ENCODE measurements at places on chromosomes 7 and 10.

- no peak for DNase-seq
Observed at GRCh38 chr7:94382132-94382531, 12.6 kb upstream of the COL1A2 start.

- no peak for DNase-seq
Observed at GRCh38 chr7:98722402-98722801, 105.3 kb downstream of the NPTX2 start.

GRCh38 chr10:86461963-86462804 lies 59.4 kb downstream of the WAPL start:
- no peak for DNase-seq

DNA sequence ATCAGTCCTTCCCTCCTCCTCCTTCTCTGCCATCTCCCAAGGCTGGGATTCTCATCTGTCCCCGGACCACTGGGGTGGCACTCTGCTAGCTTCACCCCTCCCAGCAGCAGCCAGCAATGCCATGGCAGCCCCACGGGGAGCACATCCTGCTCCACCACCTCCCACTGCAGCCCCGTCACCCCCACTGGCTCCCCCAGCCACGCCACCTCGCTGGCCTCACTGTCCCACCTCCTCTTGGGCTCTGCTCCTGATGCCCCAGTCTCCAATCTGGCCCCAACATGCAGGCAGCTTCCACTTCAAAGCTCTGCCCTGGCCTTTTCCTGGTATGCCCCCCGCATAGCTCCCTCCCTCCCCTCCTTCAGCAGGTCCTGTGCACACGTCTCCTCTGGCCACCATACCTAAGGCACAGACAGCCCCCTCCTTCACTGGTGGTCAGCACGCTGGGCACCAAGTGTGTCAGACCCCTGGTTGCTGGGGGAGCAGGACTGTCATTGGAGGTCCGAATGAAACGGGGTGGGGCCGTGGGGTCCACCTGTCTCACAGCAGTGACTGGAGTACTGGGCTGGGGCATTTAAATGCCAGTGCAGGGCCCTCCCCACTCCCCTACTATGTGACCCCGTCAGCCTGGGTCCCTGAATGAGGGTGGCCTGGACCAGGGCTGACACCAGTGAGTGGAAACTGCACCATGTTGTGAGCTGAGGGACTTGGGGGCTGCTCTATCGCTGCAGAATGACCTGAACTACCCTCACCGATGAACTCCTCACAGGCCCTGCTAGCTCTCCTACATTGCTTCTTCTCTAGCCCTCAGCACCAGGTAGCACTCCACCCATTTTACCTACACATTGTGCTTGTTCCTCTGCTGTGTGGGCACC lies 38.7 kb downstream of the RASGEF1A start:
- DNase-seq = no peak

DNA sequence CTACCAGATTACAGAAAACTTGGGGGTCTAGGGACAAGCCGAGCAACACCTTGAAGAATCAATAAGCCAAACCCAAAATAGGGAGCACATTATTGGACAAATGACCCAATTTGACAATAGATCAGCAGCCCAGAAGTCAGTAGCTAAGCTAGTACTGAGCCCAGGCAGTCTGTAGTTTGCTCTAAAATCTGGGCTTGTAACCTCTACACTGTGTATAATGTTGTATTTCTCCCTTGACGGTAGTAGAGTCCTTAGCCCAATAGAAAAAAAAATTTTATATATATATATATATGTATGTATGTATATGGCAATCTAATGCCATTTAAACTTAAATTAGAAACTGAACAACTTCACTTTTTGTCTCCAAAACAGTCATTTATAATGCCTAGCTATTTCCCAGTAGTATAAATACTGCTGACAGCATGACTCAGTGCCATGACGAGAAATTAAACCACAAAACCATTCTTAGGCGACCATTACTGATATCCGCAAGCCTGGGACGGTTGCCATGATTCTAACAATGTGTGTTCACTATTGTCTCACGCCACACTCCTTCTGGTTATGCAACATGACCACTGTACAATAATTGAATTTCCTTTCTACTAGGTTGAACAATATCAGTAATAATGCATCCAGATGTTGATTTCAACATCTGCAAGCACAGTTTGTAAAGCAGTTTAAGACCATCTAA lies 110.5 kb downstream of the IPMK start:
- DNase-seq = no peak

DNA sequence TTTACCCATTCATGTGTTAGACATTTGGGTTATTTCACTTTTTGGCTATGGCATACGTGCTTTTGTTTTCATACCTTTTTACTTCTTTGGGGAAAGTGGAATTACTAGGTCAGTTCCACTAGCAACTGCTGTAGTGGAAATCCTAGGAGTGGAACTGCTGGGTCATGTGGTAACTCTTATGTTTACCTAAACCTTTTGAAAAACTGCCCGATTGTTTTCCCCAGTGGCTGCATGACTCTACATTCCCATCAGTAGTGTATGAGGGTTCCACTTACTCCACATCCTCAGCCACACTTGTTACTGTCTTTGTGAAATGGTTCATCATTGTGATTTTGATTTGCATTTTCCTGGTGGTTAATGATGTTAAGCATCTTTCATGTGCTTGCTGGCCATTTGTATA lies 82.3 kb downstream of the TAX1BP1 start:
- DNase-seq = no peak

DNA sequence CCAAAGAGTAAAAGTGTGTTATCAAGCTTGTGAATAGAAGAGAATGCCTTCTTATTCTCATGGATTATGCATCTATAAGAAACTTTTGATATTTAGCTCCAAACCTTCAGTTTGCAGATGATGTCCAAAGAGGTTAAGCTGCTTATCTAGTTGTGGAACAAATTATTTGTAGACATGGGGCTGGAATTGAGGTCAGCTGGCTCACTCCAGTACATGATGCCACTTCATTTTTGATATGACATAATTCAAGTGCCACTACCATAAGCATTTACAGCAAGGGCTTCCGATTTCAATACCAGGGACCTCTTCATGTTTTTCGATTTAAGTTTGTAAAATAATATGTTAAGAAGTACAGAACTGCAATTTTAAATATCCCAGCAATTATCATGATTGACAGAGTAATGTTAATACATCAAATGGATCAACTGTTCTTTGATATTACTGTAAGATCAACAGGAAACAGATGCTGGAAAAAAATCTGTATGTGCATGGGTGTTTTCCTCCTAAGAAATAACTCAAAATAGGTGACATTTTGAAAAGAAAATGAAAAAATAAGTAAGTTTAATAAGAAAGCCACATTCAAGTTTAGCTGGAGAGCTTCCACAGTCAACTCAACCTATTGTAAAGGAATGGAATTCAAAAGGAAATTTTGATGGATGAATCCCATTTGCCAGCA lies 12.7 kb downstream of the FAM3C start:
- DNase-seq = no peak

- DNase-seq = no peak
Observed at GRCh38 chr10:116296291-116296721, 23.3 kb upstream of the GFRA1 start.

GRCh38 chr10:44264244-44264643 lies 120.7 kb downstream of the CXCL12 start:
- DNase-seq = no peak

- DNase-seq = no peak
Observed at GRCh38 chr10:78950656-78951587, 117.8 kb upstream of the ZMIZ1 start.

DNA sequence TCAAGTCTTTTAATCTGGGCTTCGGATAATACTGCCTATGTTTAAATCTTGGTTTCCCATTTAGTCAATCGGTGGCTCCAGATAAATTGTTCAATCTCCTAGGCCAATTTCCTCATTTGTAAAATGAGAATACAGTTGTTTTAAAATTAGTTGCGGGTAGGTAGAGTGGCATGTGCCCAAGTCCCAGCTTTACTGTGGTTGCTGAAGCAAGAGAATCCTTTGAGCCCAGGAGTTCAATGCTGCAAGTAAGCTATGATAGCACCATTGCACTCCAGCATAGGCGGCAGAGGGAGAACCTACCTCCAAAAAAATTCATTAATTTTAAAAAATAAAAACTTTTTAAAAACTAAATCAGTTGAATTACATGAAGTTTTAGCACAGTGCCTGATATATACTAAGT lies 7.3 kb downstream of the RNF216 start:
- DNase-seq = no peak

- DNase-seq = peak; percentile 31
Observed at GRCh38 chr10:123129618-123130271, 6.0 kb upstream of the HMX3 start.

- no peak for DNase-seq
Observed at GRCh38 chr7:45888185-45888992, at the start of gene IGFBP1. TSS of gene IGFBP1 (plus strand) at chr7:45888488. CDS start at chr7:45888653, 165 bp downstream.

- no peak for DNase-seq
Observed at GRCh38 chr10:131534836-131535235, 223.3 kb upstream of the TCERG1L start.

DNA sequence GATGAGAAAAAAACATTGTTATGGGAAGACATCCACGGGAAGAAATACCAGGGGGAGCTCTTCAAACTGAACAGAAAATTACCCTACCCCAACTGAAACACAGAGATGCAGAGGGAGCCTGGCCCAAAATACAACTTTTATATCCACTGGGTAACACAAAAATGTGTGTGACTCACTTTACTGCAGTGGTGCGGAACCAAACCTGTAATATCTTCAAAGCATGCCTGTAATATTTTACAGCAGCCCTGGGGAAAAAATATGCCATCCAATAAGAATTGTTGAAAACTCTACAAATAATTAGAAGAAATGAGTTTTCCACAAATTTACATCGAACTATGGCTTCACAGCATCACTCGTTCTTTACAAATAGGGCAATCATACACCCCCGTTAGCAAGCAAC lies 49.8 kb upstream of the SRRM3 start:
- no peak for DNase-seq

- no peak for DNase-seq
Observed at GRCh38 chr7:37113661-37114355, 334.9 kb downstream of the ELMO1 start.

DNA sequence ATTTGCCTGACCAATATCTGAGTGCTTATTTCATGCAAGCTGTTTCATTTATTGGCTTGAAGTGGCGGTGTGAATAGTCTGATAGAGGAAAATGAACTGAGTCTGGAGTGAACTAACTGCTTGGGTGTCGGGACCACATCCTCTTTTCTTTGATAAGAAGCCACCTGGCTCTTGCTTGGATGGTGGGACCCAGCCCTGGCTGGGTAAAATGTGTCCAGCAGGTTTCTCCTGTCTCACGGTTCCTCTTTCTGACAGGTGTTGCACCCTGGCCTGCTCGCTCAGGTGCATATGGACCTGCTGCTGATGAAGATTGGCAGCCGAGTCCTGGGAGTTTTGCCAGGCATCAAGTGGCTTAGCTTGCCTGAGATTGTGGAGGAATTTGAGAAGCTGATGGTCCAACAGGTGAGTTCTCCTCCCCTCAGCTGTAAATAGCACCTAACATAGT lies 1.6 kb downstream of the ADCK2 start:
- no peak for DNase-seq

GRCh38 chr7:134835463-134835823 lies 56.0 kb downstream of the CALD1 start:
- no peak for DNase-seq

GRCh38 chr10:50387732-50388073 lies 136.4 kb upstream of the ASAH2 start:
- DNase-seq = no peak

DNA sequence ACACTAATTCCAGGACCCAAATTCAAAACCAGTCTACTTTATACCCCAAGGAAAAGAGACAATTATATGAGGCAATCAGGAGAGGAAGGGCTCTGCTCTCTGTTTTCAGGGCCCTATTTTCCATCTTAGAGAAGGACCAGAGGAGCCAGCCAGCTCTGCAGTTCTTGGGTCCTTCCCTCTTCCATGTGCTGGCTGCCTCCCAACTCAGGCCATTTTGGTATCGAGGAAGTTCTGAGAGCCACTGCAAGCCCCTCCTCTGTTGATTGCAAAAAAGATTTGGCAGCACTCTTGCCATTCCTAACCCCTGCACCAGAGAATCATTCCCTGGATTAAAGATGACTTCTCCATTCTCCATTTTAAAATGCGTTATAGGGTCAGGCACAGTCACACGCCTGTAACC lies 151.2 kb downstream of the AOAH start:
- DNase-seq = no peak

GRCh38 chr10:131824371-131825149 lies 76.2 kb upstream of the PPP2R2D start:
- DNase-seq = no peak

GRCh38 chr10:12509016-12509793 lies 159.9 kb downstream of the CAMK1D start:
- DNase-seq = no peak

- DNase-seq = peak; percentile 2
Observed at GRCh38 chr7:94276795-94277194, 117.9 kb upstream of the COL1A2 start.

DNA sequence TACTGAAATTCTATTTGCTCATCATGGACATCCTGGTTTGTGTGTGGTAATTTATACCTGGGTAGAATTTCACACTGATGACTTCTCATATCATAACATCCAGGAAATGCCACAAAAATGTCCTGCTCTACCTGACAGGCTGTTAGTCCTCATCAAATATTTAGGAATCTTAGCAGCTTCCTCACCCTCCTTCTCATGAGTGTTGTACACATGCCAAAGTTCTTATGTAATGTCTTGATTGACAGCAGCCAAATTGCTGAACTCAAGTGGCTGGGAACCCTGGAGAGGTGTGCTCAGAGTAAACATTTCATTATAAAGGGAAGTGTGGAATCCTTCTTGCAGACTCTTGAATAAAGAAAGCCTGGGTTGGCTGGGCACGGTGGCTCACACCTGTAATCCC lies 8.9 kb downstream of the EEPD1 start:
- DNase-seq = peak; percentile 37

- DNase-seq = no peak
Observed at GRCh38 chr7:13201628-13202027, 514.2 kb downstream of the ARL4A start.

Measured in inflammatory macrophage (primary cell).